RPMI8226 (cell line): ENCODE measurements at places on chromosomes 6 and 20.
A peak's percentile ranks its signal among the peaks of the same experiment; 100 is the strongest.

DNA sequence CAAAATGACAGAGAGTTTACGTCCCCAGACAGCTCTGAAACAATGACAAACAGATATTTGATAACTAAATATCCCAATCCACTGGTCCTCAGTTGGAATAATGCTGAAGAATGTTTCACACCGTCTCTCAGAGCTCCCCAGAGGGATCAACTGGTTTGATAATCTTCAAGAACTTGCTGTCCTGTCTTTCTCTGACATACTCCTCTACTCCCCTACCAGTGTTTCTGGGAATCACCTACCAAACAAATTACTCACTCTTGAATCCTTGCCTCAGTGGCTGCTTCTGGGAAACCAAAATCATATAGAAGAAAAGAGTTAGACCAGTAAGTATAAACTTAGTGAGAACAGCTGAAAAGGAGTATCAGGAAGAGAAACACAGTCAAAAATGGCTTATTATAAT lies 469.7 kb upstream of the JAG1 start:
- DNase-seq = no peak

DNA sequence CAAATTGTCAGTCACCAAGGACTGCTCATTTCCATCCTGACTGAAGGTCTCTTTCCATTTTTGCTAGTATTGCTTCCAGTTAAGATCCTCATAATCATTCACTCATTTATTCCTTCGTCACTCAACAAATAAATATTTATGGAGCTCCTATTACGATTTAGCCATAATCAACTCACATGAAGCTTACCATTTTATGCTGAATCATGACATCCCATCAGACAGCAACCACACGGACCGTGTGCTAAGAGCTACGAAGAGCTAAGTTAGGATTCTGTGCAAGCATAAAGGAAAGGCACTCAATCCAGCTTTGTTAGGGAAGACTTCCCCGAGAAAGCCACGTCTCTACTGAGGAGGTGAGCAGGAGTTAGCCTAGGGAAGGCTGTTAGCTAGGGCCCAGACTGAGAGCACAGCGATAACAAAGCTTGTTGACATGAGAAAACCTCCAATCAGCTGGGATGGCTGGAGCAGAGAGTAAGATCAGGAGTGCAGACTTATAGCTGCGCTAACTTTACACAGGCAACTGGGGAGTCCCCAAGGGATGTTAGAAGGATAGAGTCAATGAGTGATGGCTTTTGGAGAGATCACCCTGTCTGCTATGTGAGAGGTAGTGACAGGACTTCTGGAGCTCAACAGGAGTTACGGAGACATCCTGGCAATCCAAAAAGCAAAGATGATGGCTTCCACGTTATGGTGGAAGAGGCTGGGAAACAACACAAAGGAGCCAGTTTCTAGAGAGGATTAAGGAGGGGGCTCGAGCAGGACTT lies 2.6 kb upstream of the GID8 start:
- DNase-seq = no peak

- no peak for DNase-seq
Measured at GRCh38 chr6:107353773-107354382, 105.5 kb downstream of the PDSS2 start.

DNA sequence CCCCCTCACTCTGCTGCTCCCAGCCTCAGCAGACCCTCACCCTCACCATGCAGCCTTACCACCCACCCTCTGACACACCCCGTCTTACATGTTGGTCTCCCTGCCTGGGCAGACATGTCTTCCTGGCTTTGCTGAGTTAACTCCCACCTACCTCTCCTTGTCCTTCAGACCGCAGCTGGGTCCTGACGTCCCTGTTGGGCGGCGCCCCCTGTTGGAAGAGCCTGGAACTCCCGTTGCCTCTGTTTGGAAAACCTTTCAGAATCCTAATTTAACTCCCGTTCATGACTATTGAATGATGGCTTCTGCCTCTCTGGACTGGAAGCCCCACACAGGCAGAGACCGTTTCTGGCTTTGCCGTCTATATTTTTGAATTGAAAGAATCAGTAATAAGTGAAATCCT lies 245.1 kb downstream of the MYLK4 start:
- peak; percentile 56 for DNase-seq

- no peak for DNase-seq
Measured at GRCh38 chr6:14732844-14733757, 512.8 kb upstream of the JARID2 start.

DNA sequence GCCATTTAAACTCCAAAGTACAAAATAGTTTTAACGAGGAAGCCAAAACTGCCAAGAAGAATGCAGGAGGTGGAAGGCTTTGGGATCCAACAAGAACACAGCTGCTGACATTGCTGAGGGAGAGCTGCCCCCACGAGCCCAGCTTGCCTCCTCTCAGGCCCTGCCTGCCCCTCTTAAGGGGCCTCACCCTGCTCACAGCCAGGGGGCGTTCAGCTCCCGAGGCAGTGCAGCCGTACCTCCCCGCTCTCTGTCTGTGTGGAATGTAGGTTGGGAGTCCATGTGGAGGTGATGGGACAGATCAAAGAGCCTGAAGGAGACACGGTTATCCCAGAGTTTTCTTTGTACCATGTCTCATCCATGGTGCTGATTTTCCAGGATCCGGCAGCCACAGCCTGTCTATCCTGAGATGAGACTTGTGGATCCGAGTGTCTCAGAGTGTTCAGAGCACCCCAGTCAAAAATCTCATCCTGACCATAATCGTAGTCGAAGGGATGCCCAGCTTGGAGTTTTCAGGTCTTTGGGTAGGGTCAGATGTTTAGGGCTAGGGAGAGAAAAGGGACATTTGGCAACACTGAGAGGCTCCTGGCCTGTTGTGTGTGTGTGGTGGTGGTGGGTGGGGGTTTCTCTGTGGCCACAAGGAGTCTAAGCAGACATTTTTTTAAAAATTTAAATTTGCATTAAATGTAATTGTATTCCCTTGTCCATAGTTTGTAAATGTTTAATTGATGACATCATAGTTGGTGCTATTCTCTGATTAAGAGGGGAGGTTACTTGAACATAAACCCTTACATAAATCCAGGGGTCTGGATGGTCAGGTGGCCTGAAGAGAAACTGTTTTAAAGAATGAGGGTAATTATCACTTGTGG lies 111.4 kb upstream of the CLDN20 start:
- DNase-seq = no peak

- no peak for DNase-seq
Measured at GRCh38 chr6:168737481-168737880, 296.5 kb downstream of the SMOC2 start.
